ENCODE measurements at places on chromosomes 16 and 17.

DNA sequence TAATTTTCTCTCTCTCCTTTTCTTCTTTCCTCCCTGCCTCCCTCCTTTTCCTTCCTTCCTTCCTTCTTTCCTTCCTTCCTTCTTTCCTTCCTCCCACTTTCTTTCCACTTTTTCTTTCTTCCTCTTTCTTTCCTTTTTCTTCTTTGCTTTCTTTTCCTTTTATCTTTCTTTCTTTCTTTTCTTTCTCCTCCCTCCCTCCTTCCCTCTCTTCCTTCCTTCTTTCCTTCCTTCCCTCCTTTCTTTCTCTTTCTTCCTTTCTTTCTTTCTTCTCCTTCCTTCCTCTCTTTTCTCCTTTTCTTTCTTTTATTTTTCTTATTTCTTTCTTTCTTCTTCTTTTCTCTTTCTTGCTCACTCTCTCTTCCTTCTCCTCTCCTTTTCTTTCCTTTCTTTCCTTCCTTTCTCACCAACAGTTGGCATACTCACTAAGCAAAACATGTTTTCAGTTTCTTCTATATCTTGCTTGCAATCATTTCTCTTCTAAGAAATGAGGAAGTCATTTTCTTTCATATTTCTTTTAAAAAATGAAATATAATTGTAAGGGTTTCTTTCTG, 97.1 kb upstream of the MAF start:
- no peak for DNase-seq

DNA sequence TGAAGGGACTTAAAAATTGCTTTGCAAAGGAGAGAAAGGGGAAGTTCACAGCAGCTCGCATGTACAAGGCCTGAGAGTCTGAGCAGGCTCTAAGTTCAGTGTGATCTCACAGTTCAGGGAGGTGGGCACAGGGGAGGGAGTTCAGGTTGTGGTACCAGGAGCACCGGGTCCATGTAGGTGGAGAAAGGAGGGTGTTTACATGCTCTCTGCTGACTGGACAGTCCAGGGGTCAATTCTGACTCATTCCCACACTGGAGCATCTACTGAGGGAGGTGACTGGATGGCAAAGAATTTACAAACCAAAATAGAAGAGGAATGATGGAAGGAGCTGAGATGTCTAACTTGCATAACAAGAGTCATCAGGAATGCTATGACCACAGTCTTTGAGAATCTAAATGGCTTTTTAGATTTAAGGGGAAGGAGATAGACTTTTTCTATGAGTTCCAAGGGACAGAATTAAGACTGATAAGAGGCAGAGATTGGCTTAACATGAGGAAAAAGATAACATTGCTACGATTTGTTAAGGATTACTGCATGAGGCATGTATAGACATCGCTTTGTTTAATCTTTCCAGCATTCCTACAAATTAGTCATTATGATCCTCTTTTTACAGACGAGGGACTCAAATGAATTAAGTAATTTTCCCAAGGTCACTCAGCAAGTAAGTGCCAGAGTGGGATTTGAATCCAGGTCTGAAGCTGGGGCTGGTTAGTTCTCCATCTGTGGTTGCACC, 29.9 kb downstream of the MIS12 start:
- DNase-seq, result no peak

- DNase-seq, result no peak
These were observed 31.3 kb upstream of the TOX3 start for GRCh38 chr16:52578007-52578828.

DNA sequence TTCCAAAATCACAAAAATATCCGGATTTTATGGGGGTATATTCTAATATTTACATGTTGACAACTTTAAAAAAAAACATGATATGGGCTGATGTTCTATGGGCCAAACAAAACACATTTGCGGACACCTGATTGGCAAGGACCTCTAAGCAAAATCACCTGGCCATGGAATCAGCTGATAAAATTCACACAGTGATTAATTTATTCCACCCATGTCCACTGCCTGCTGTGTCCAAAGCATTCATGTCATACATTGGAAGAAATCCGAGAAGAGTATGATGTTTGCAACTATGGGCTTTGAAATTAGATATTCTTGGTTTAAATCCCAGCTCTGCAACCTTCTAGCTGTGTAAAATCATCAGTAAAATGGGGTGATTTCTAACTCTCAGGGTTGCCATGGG, 538.7 kb downstream of the HAPSTR1 start:
- no peak for DNase-seq

DNA sequence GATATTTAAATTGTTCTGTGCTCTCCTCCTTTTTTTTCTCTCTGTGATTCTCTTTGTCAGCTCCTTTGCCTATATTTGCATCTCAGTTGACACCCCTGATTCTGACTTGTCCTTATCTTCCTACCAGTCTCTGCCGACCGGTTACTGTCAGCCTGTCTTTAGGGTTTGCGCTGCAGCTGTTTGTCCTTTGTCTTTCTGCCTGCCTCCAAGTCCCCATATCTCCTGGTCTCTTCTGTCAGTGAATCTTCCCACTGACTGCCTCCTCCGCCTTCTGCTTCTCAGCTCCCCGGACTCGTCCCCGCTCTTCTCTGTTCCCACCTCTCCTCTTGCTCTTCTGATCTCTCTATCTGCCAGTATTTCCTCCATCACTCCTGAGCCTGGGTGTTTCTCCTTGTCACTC, 5.2 kb downstream of the TLCD2 start:
- no peak for DNase-seq

DNA sequence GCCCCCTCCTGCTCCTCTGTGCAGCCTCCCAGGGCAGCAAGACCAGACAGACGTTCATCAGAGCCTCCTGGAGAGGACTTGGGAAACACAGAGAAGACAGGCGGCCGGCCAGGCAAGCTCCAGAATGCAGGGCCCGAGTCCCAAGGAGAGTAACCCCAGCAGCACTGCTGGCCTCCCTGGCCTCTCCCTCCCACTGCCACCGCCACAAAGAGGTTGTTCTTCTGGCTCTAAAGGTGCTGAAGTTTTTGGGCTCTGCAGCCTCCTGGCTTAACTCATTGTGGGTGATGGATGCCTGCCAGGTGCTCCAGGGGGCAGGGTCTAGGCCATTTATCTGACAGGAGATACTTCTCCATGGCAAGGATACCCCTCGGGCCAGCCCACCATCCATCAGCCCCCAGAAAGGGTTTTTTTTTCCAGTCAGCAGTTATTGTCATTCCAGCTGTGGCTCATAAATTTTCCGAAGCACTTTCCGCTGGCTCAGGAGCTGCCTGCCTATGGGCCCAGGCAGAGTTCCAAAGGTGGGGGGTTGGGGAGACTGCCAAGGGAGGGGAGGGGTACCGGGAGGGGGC, 32.0 kb upstream of the MRPS23 start:
- DNase-seq, result no peak

DNA sequence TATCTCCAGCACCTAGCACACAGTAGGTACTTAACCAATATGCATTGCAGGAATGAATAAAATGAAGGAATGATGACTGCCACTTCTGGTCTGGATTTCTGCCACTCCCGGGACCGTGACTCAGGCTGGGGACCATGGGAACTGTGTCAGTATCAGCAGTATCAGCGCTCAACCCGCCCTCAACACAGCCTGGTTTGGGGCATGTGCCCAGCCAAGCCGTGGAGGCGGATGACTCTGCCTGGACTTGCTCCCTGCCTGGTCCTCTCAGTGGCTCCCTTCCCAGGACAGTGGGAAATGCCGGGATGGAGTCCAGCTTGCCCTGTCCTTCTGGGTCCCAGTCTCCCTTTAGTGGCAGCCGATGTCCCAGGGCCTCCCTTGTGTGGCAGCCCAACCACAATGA, 55.1 kb downstream of the SRCIN1 start:
- DNase-seq, result no peak

DNA sequence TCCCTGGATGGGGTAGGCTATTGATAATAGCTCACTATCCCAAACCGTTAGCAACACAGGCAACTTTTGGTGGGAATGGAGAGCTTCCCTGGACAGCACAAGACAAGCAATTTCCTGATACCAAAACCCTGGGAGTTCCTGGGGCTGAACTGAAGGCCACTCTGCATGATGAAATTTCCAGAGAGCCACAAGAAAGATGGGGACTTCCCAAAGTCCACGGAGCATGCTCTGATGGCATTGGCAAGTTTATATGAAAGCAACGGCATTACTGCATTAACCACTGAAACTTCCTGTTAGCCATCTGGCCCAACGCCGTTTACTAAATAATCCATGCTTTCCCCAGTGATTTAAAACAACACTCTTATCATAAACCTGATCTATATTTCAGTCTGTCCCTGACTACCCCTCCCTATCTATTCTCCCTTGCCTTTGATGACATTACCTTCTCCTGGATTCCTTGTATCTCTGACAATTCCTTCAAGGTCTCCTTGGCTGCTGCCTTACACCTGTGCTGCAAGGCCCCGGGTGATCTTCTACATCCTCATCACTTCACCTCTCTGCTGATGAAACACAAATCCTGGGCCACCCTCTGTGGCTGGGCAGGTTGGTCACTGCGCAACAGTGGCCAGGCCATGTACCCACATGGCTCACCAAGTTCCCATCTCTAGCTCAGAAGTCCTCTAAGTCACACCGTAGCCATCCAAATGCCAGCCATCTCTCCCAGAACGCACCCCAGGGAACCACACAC, 108.5 kb upstream of the RCVRN start:
- no peak for DNase-seq

DNA sequence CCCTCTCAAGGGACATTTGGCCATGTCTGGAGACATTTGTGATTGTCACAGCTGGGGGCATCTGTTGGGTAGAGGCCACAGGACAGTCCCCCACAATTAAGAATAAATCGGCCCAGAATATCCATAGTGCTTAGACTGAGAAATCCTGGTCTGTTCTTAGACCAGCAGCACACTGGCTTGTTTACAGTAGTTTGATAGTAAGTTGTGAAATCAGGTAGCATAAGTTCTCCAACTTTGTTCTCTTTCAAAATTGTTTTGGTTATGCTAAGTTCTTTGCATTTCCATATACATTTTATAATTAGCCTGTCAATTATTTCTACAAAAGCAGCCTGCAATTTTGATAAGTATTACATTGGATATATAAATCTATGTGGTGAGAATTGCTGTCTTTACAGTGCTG, 6.8 kb downstream of the MGRN1 start:
- no peak for DNase-seq

GRCh38 chr16:54542805-54543505, 256.4 kb upstream of the IRX3 start:
- no peak for DNase-seq

DNA sequence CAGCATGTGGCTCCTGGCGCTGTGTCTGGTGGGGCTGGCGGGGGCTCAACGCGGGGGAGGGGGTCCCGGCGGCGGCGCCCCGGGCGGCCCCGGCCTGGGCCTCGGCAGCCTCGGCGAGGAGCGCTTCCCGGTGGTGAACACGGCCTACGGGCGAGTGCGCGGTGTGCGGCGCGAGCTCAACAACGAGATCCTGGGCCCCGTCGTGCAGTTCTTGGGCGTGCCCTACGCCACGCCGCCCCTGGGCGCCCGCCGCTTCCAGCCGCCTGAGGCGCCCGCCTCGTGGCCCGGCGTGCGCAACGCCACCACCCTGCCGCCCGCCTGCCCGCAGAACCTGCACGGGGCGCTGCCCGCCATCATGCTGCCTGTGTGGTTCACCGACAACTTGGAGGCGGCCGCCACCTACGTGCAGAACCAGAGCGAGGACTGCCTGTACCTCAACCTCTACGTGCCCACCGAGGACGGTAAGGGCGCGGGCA, 645 bp downstream of the NLGN2 start:
- DNase-seq, result no peak

DNA sequence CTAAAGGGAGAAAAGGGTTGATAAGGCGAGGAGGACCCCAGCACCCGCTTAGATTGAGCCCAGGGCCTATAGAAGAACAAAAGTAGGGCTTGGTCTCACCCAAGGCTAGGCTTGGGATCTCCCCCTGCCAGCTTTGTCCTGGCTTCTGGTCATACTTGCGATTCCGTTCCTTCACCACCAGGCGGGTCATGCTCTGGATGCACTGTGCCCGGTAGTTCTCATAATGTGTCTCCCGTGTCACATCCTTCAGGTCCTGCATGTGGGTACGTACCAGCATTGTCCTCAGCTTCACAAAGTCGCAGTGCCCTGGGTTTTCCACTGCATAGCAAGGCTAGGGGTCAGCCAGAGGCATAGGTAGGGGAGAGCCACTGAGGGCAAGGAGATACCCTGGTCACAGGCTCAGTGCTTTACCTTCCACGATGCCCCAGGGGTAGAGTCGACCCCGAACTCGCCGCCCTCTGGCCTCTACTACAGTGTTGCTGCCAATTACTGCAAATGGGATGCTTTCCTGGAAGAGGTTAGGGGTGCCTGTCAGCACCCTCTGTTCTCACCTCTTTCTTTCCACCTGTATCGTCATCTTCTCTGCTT, 6.5 kb upstream of the MTMR4 start:
- DNase-seq, result no peak

GRCh38 chr16:81797443-81797842, 18.4 kb downstream of the PLCG2 start:
- DNase-seq, result no peak

DNA sequence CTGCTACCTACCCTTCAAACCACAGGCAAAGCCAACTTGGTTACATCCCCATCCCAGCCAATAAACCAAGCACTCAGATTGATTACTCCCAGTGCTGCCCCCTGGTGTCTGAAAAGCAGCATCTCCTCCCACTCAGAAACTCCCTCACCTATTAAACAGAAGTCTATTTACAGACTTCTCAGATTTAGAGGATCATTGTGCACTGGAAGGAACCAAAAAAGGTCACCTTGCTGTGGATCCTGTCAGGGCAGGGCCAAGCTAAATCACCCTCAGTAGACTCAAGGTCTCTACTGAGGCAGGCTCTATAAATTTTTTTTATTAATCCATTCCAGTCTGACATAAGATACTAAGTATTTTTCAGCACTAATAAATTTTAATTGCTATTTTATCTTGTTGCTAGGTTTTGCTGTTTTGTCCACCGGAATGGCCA, 17.6 kb downstream of the HIGD1B start:
- DNase-seq, result peak; percentile 45

DNA sequence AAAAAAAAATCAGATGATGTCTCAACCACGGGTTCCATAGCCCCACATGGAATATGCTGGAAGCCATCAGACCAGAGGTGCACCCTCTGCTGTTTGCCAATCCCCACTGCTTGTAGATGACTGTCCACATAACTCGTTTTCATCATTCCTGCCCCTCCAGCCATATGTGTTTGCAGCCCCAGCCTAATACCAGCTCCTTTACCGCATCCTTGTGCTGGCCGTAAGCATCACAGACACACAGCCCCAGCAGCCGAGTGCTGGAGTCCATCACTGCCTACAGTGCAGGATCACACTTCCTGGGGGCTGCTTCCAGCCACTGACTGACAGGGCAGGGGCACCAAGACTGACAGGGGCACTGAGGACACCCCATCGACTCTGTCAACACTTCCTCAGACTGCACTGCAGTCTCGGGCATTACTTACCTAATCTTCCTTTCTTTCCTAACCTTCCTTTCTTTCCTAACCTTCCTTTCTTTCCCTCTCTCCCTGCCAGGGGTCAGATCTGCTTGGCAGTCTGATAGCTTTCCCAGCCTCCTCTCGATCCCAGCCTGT, 5.0 kb downstream of the RCVRN start:
- DNase-seq, result no peak

DNA sequence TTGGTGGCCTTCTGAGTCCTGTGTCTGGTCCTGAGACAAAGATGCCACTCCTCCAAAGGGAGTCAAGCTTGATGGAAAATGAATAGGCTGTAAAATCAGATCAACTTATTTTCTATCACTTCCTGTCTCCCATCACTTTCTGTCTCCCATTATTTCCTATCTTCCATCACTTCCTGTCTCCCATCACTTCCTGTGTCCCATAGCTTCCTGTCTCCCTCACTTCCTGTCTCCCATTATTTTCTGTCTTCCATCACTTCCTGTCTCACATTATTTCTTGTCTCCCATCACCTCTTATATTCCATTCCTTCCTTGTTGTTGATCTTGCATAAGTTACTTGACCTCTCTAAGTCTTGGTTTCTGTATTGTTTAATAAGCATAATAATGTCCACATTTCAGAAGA, 418.5 kb upstream of the EEF2KMT start:
- DNase-seq, result no peak

- DNase-seq, result no peak
These were observed 71.0 kb upstream of the CCL1 start for GRCh38 chr17:34434052-34434451.
